ENCODE measurements at places on chromosomes 1 and 21.

GRCh38 chr1:89175601-89176256, at the start of gene GBP7:
Gene GBP7, minus strand, starts transcription at chr1:89176003. Its CDS starts 4,068 bp downstream, at chr1:89171935.
- DNase-seq: no peak

DNA sequence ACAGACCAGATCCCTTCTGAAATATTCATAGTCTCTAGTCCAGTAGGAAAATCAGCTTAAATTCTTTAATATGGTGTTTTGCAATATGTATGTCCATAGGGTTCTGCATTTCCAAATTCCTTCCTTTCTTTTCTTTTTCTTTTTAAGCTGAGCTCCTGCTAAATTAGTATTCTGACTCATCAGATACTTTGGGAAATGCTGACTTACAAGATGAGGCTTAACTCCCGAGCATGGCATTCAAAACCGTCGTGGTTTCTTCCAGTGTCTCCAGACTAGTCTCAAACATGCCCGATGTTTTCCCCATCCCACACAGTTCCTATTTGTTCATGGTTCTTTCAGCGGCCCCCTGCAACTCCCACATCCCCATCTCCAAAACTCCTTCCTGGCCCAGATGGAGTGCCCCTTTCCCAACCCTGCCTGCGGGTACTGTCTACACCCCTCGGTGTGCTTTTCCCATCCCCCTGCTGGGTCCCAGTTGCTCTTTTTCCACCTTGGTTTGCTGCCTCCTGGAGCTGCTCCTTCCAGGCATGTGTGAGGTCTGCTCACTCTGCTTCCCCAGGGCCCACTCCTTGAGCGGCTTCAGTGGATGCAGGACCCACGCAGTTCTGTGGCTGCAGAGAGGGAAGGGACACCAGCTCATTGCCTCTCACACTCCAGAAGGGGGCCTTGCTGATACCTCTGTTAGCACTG, 19.5 kb upstream of the ETV3 start:
- DNase-seq: no peak

- no peak for DNase-seq
These were observed 1.3 kb upstream of the RC3H1 start for GRCh38 chr1:174023440-174023839.

- DNase-seq: no peak
These were observed 6.2 kb upstream of the KCNK2 start for GRCh38 chr1:215076322-215076721.

- DNase-seq: no peak
These were observed 43.6 kb upstream of the PDE9A start for GRCh38 chr21:42609811-42610210.

GRCh38 chr1:245440922-245441321, 286.1 kb downstream of the KIF26B start:
- no peak for DNase-seq

GRCh38 chr1:218850367-218850766, 323.3 kb upstream of the LYPLAL1 start:
- no peak for DNase-seq

DNA sequence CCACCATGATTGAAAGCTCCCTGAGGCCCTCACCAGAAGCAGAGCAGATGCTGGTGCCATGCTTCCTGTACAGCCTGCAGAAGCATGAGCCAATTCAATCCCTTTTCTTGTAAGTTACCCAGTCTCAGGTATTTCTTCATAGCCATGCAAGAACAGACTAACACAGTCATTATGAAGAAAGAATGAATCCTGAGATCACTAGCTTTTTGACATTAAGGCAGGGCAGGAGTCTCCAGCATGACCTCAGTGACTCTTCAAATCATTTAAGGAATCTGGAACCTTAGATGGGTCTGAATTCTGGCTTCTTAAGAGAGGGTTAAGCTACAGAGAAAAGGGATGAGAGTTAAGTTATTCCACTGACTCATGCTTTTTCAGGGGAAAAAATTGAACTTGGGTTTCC, 79.0 kb downstream of the PTPN14 start:
- DNase-seq: no peak

DNA sequence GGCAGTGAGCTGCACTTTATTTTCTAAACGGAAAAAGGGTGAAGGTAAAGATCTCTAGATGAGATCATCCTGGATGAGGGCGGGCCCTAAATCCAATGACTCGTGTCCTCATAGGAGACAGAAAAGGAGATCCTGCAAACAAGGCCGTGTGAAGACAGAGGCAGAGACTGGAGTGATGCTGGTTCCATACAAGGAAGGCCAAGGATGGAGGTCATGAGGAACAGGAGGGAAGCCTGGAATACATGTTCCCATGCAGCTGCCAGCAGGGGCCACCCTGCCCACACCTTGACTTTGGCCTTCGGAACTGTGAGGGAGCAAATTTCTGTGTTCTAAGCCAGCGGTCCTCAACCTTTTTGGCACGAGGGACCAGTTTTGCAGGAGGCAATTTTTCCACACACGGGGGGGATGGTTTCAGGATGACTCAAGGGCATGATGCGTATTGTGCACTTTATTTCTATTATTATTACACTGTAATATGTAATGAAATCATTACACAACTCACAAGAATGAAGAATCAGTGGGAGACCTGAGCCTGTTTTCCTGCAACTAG, 94.3 kb downstream of the PSMG1 start:
- no peak for DNase-seq

DNA sequence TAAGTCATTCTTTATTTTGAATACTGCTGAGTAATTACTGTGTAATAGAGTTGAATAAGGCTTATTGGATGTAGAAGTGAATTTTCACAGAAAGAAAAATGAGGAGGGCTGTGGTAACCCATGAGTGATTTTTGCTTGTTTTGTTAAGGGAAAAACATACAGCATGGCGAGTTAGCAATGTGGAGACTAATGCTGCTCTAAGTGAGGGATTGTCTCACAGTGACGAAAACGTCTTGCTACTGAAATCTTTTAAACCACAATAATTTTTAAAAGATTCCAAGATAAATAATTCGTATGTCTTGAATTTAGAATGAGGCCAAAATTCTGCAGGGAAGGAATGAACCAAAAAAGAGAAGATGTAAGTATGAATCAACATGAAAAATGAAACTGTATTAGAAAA, 16.2 kb upstream of the PLA2G4A start:
- no peak for DNase-seq

DNA sequence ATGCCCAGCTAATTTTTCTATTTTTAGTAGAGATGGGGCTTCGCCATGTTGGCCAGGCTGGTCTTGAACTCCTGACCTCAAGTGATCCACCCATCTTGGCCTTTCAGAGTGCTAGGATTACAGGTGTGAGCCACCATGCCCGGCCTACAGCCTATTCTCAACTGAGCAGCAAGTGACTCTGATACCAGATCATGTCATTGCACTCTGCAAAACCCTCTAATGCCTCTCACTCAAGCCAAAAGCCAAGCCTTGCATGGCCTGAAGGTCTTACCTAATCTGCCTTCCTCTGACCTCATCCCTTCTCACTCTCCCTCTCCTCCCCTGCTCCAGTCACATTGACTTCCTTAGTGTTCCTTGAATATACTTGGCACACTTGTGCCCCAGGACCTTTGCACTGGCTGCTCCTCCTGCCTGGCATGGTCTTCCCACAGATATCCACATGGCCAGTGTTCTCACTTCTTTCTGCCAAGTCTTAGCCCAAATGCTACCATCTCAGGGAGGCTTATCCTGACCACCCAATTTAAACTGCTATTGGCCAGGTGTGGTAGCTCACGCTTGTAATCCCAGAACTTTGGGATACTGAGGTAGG, 8.2 kb upstream of the ASAP3 start:
- DNase-seq: no peak

GRCh38 chr1:183432548-183432875, 14.3 kb upstream of the NMNAT2 start:
- no peak for DNase-seq

DNA sequence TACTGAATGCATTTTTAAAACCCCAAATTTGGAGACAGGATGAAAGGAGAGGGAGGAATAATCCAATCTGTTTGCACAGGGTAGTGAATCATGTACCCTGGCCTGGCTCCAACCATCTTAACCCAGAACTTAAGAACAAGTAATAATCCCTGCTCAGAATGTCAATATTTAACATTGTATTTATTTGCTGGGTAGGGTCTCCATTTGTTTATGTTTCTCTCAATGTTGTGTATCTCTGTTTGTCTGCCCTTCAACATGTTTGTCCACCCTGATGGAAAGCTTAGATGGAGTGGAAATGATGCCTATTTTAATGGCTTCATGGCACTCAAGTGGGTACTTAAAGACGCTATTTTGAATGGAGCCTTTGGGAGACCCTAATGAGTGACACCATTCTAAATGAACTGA, 54.4 kb upstream of the CDC42BPA start:
- DNase-seq: no peak

DNA sequence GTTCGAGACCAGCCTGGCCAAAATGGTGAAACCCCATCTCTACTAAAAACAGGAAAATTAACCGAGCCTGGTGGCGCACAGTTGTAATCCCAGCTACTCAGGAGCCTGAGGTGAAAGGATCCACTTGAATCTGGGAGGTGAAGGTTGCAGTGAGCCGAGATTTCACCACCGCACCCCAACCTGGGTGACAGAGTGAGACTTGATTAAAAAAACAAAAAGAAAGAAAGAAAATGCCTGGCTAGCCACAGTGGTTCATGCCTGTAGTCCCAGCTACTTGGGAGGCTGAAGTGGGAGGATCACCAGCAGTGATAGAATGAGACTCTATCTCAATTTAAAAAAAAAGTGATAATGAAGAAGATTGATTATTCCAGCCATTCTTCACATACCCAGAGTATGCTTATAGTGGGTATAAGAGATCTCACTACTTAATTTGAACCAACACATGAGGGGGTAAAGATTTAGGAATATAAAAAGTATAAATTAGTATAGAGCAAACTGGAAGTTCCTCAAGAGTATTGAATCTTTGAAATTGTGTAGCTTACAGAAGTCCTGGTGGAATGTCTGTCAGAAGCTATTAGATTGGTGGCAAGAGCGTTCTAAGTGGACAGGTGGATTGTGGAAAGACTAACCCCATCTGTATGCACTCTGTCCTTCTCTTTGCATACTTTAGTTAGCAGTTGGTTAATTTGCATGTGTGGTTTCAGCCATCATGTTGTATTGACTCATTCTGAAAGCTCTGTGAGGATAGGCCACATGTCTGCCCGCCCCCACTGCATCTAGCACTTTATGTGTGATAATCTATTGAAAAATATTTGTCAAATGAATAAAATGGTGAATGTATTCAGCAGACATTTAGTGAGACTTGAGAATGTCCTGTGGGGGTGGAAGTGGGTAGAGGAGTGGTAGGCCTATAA, 25.0 kb downstream of the RLF start:
- DNase-seq: no peak

DNA sequence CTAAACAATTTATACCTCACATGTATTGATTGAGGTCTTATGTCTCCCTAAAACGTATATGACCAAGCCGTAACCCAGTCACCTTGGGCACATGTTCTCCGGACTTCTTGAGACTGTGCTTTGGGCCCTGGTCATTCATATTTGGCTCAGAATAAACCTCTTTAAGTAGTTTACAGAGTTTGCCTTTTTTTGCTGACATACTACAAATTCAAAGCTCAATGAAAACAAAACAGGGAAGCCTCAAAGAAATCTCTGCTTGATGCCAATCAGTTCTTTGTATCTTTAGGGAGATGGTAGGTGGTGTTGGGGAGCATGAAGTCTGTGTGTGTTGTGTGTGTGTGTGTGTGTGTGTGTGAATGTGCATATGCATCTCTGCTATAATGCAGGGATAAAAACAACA, 247.0 kb downstream of the KCNJ6 start:
- no peak for DNase-seq

DNA sequence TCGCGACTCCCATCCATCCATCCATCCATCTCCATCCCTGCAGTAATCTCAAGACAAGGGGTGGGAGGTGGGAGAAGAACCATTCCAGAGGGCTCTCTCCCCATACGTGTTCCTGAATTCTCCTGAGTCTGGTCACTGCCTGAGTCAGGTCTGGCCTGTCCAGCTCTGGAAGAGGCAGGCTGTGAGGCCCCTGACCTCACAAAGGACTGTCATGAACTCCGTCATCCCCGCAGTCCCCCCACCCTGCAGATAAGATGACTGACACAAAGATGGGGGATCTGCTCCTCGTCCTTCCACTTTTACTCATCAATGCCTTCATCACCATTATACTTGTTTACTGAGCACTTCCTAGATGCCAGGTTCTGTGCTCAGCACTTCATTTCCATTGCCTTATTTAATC, 1.6 kb upstream of the MAP7D1 start:
- no peak for DNase-seq

DNA sequence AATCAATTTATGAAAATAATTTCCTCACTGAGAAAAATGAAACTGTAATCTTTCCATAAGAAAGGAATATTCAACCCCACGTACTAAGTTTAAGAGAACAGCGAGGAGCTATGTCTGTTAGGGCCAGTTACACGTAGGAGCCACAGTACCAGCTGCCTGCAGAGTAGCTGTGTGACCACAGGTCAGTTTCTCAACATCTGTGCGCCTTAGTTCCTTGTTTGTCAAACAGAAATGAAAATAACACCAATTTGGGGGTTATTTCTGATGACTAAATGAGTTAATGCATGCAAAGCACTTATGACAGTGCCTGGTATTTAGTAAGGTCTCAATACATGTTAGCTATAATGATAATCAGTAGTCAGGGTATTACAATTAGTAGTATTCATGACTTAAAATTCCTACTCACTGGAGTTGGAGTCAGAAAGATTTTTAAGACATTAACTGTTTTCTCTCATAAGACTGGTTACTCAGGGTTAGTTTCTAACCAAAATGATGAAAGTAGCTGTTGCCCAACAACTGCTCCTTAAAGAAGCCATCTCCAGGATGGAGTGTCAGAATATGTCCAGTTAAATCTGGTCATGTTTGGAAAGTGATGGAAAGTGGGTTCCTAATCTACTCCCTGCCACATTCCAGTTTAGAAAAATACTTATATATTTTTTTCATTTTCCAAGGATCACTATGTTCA, 85.8 kb upstream of the ZNF648 start:
- DNase-seq: no peak

DNA sequence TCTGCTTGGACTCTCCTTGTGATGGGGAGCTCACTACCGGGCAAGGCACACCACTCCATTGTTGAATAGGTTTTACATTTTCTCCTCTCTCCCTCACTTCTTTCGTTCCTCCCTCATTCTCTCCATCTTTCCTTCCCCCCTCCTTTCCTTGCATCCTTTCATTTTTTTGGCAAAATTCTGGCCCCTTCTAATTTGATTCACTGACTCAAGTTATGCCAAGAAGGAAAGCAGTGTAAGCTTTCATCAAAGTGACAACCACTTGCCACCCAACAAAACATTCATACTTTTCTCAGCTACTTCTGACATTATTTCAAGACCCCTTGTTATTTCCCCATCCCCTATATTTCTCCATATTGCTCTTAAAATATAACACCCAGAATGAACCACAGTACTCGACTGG, 68.4 kb downstream of the CACNA1E start:
- DNase-seq: no peak

DNA sequence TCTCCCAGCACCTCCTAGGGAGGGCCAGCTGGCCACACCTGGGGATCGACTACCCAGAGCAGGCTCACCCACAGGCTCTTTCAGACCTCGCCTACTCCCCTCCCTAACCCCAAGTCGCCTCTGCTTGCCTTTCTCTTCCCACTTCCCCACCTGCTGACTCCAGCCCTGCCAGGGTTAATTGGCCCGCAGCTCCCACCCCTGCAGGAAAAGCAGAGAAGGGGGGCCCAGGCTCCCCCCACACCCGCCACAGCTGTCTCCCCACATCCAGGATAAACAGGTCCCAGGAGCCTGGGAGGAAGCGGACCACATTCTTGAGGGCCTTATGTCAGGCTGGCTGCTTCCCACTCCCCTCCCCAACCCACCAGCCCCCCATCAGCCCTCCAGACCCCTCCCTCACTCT, 45.0 kb downstream of the TAS1R2 start:
- DNase-seq: no peak
